ENCODE measurements at places on chromosomes 13 and 19.

DNA sequence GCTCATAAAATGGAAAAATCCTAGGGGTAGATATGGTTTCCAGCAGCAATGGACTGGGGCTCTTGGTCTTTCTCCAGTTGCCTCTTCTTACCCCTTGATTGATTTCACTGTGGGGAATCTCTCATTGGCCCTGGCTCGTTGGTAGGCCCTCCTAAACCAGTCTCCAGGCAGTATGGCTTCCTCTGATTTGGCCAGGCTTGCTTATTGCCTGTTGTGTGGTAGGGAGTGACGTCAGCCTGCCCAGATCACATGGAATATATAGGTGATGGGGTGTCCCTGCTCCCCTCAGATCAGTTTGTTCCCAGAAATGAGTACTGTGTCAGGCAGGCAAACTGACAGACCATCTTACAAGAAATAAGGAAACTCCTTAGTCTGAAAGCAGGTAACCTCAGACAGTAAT is 5.7 kb upstream of the SELENOV start:
- DNase-seq, result no peak

GRCh38 chr19:14418856-14419105 is 360 bp downstream of the DDX39A start:
- no peak for DNase-seq

DNA sequence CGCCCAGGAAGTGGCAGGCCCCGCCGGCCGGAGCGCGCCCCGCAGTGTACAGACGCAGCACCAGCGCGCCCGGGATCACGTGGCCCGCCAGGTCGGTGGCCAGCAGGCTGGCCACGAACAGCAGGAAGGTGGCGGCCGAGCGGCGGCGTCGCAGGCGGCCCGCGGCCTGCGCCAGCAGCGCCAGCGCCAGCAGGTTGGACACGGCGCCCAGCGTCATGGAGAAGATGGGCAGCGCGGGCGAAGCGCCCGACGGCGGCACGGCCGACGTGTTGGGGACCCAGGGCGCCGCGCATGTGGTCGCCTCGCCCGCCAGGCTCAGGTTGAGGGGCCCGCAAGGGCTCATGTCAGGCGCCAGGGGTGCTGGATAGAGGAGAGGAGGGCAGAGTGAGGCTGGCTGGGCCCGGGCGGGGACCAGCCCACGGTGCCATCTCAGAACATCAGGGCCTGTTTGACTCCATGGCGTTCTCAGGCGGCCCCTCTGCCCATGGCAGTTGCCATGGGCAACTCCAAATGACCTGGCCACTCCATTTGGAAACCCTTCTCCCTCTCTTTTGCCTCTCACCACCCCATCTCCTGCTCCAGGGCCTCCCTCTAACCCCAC is 1.1 kb downstream of the PTGER1 start:
- no peak for DNase-seq

GRCh38 chr13:34419025-34419424 is 523.0 kb upstream of the NBEA start:
- no peak for DNase-seq

- DNase-seq, result no peak
Observed at GRCh38 chr13:33510350-33510970, 224.9 kb upstream of the STARD13 start.

GRCh38 chr13:71661921-71662320 is 205.1 kb downstream of the DACH1 start:
- DNase-seq, result peak; percentile 2

DNA sequence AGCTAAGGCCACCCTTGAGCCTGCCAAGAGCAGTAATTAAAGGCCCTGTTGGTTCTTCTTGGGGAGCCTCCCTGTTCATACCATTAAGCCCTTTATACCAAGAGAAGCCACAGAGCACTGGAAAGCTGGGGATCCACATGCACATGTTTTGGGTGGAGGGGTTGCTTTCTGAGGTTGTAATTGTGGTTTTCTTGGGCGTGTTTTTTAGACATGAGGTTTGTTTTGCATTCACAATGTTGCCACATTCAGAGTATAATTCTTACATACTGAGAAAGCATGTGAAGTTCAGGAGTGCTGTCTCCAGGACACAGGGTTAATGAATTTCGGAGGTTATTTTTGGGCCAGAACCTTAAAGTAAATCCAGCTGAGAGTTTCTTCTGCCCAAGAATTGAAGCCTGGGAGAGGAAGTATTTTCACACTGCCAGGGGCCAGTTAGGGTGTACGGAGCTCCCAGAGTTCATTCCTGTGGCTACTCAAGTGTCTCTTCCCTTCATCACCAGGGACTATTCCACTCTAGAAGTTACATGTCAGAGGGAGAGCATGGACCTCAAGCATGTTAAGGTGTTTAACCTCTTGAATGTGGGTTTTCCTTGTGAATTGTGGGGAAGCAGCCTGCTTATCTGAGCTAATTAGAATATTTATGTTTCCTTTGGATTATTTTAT is 37.0 kb downstream of the ZNF136 start:
- DNase-seq, result no peak

Measured in fibroblast of skin of back (primary cell).